ENCODE measurements at places on chromosomes 13 and 19. TPM values are rescaled to one million over a fixed set of nuclear protein-coding genes. Genes with fewer than 3 reads are reported as not detected.

GRCh38 chr19:6866741-6867151, 20.6 kb upstream of the ADGRE1 start:
- H3K36me3 ChIP-seq = no peaks in the 10 kb centered on the region
- H3K4me3 ChIP-seq = no peak overlapping the region
- DNase-seq = no peak
- peaks cover 6% of the 10 kb centered on the region for H3K4me1 ChIP-seq
- H3K27me3 ChIP-seq = no peaks in the 10 kb centered on the region

- H3K27me3 ChIP-seq = no peaks in the 10 kb centered on the region
- no peaks in the 10 kb centered on the region for H3K4me1 ChIP-seq
- no peak overlapping the region for H3K4me3 ChIP-seq
- H3K36me3 ChIP-seq = no peaks in the 10 kb centered on the region
- no peak for DNase-seq
- no peak overlapping the region for H3K27ac ChIP-seq
These were observed 12.1 kb downstream of the GPR18 start for GRCh38 chr13:99246100-99246499.

- no peaks in the 10 kb centered on the region for H3K4me1 ChIP-seq
- DNase-seq = no peak
- no peaks in the 10 kb centered on the region for H3K27me3 ChIP-seq
- no peak overlapping the region for H3K27ac ChIP-seq
These were observed 938.3 kb upstream of the PCDH9 start for GRCh38 chr13:68168448-68168847.

- DNase-seq = no peak
- peak overlapping the region; percentile 22 for H3K4me3 ChIP-seq
- H3K27me3 ChIP-seq = no peaks in the 10 kb centered on the region
- H3K4me1 ChIP-seq = no peaks in the 10 kb centered on the region
These were observed 933 bp downstream of the ARHGEF7 start for GRCh38 chr13:111115965-111116521.

DNA sequence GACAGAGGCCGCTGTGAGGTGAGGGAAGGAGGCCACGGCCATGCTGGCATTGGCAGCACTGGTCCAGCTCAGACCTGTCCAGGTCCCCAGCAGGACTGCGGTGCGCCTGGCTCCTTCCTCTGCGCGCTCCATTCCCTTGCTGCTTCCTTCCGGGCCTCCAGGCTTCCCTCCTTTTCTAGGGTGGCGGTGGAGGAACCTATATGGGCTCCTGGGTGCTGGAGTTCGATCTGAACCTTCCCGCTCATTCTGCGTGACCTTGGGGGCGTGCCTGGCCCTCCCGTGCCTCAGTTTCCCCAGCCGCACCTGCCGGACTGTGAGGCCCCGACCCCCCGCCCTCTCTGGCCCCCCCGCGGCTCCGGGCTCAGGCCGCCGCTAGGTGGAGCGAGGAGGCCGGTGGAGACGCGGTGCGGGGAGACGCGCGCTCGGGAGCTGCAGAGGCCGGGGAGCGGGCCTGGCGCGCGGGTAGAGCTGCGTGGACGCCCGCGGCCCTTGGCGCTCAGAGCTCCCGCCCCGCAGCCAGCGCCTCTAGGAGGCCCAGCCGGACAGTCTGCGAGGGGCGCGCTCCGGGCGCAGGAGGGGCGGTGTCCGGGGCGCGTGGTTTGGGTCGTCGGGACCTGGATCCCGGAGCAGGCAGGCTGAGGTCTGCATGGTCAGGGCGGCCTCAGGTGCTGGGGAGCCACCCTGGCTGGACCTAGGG, 29.9 kb downstream of the EFNA2 start:
- peak overlapping the region; percentile 43 for H3K4me3 ChIP-seq
- H3K27ac ChIP-seq = no peak overlapping the region
- H3K4me1 ChIP-seq = no peaks in the 10 kb centered on the region
- peak; percentile 34 for DNase-seq

- H3K27ac ChIP-seq = no peak overlapping the region
- no peaks in the 10 kb centered on the region for H3K27me3 ChIP-seq
These were observed 20.9 kb upstream of the KLF2 start for GRCh38 chr19:16303755-16304154.

DNA sequence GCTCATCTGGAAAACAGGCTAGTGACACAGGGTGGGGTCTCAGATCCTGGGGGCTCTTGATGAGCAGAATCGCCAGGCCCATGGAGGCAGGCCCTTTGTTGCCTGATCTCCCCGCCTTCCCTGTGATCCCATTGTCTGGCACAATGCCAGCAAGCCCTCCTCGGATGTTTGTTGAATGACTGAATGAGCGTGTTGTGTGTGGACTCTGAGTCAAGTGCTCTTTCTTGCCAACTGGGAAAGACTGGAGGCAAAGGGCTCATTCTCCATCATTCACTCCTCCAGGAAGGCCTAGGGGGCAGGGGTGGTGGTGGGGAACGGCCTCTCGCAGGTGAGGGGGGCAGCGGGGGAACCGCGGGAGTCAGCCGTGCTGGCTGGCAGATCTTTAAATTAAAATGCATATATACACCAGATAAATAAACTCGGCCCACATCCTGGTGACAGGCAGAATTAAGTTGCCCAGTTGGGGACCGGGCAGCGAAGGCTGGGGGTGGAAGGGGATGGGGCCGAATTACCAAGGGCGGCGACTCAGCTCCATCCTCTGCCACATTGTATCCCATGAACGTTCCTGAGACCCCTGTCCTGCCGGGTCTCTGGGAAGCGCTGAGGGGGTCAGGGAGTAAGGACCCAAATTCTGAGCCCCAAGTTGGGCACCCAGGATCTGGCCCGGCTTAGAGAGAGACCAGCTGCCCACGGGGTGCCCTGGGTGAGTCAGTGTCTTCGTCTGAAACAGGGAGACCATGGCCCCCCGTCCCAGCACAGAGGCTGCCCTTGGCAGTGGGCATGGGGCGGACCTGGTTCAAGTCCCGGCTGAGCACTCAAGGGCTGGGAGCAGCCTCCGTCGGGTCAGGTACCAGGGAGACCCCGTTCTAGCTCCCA, 24.5 kb downstream of the EFNA2 start:
- H3K4me1 ChIP-seq = no peaks in the 10 kb centered on the region
- H3K36me3 ChIP-seq = no peaks in the 10 kb centered on the region
- no peak overlapping the region for H3K4me3 ChIP-seq

GRCh38 chr19:11574689-11575088, 2.8 kb downstream of the ACP5 start:
- no peaks in the 10 kb centered on the region for H3K27me3 ChIP-seq
- DNase-seq = no peak
- no peaks in the 10 kb centered on the region for H3K4me1 ChIP-seq
- H3K36me3 ChIP-seq = no peaks in the 10 kb centered on the region
- H3K4me3 ChIP-seq = no peak overlapping the region

DNA sequence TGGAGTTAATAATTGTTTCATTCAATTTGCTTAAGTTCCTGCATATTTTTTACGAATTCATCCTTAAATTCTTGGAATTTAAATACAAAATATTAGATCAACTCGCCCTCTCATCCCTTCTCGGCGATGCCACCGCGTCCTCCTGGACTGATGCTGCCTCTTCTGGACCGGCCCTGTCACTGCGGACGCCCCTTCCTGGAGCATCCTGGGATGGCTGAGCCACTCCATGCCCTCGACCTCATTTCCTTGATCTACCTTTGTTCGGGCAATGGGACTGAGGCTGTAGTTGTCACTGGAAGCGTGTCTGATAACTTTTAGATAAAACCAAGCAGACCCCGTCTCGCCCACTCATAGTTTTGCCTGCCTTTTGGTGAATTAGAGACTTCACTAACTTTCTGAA, 283.7 kb downstream of the TEX29 start:
- H3K4me3 ChIP-seq = no peak overlapping the region
- no peaks in the 10 kb centered on the region for H3K4me1 ChIP-seq

DNA sequence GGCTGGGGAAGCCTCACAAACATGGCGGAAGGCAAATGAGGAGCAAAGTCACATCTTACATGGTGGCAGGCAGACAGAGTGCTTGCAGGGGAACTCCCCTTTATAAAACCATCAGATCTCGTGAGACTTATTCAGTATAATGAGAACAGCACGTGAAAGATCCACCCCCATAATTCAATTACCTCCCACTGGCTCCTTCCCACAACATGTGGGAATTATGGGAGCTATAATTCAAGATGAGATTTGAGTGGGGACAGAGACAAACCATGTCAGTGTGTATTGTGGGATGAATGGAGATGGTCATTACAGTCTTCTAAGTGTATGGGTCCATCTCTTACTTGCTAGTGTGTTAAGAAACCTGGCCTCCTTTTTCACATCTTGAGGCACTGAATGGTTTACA, 4.4 kb downstream of the BCKDHA start:
- no peak for DNase-seq
- H3K4me1 ChIP-seq = peaks cover 5% of the 10 kb centered on the region
- H3K27ac ChIP-seq = no peak overlapping the region
- no peaks in the 10 kb centered on the region for H3K36me3 ChIP-seq

DNA sequence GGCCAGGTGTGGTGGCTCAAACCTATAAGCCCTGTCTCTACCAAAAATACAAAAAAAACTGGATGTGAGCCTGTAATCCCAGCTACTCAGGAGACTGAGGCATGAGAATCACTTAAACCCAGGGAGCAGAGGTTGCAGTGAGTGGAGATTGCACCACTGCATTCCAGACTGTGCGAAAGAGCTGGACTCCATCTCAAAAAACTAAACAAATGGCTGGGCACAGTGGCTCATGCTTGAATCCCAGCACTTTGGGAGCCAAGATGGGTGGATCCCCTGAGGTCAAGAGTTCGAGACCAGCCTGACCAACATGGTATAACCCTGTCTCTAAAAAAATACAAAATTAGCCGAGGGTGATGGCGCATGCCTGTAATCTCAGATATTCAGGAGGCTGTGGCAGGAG, 34.9 kb upstream of the ZNF83 start:
- DNase-seq = no peak
- H3K27me3 ChIP-seq = no peaks in the 10 kb centered on the region
- H3K4me3 ChIP-seq = no peak overlapping the region
- H3K4me1 ChIP-seq = no peaks in the 10 kb centered on the region
- H3K27ac ChIP-seq = no peak overlapping the region

- H3K27ac ChIP-seq = peak overlapping the region; percentile 97
These were observed 75.1 kb downstream of the GNG7 start for GRCh38 chr19:2627319-2627829.

DNA sequence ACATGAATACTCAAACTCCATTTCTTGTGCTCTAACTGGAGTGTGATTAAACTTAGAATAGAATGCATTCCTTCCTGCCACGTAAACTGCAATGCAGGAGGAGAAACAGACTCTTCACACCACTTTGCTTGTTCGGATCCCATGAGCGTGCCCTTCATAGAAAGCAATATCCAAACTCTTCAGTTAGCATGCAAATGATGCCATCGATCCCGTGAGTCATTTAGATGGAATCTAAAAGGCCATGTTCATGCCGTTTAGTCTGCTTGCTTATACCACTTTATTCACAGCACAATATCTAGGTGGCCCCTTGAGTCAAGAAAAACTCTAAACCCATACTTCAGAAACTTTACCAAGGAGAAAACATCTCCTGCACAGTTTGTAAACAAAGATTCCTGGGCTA, 225.8 kb downstream of the OXGR1 start:
- DNase-seq = no peak
- no peaks in the 10 kb centered on the region for H3K27me3 ChIP-seq
- H3K4me3 ChIP-seq = no peak overlapping the region
- H3K36me3 ChIP-seq = no peaks in the 10 kb centered on the region
- H3K4me1 ChIP-seq = no peaks in the 10 kb centered on the region
- H3K27ac ChIP-seq = no peak overlapping the region

DNA sequence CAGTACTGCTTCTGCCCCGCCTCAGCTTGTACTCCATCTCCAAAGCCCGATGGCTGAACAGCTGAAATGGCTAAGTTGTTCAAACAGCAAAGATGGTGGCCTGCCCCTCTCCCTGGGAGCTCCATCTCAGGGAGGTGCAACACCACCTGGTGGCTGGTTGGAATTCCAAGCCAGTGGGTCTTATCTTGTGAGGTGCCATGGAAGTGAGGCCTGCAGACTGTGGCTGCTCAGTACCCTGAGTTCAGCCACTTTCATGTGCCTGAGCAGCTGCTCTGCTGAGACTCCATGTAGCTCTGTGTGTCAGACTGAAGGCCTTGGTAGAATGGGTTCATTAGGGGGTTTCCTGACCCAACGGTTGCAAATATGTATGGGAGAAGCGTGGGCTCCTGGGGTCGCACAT, 67.3 kb upstream of the SPRY2 start:
- no peaks in the 10 kb centered on the region for H3K36me3 ChIP-seq
- no peaks in the 10 kb centered on the region for H3K27me3 ChIP-seq
- H3K4me1 ChIP-seq = no peaks in the 10 kb centered on the region
- H3K27ac ChIP-seq = no peak overlapping the region
- DNase-seq = no peak
- H3K4me3 ChIP-seq = no peak overlapping the region

- H3K27me3 ChIP-seq = no peaks in the 10 kb centered on the region
- DNase-seq = no peak
- no peaks in the 10 kb centered on the region for H3K4me1 ChIP-seq
- no peak overlapping the region for H3K4me3 ChIP-seq
- H3K27ac ChIP-seq = no peak overlapping the region
- H3K36me3 ChIP-seq = peaks cover 13% of the 10 kb centered on the region
These were observed 46.9 kb downstream of the PAN3 start for GRCh38 chr13:28185256-28185655.

- peak; percentile 57 for DNase-seq
- no peaks in the 10 kb centered on the region for H3K36me3 ChIP-seq
These were observed 9.8 kb downstream of the KCTD15 start for GRCh38 chr19:33806434-33806881.

DNA sequence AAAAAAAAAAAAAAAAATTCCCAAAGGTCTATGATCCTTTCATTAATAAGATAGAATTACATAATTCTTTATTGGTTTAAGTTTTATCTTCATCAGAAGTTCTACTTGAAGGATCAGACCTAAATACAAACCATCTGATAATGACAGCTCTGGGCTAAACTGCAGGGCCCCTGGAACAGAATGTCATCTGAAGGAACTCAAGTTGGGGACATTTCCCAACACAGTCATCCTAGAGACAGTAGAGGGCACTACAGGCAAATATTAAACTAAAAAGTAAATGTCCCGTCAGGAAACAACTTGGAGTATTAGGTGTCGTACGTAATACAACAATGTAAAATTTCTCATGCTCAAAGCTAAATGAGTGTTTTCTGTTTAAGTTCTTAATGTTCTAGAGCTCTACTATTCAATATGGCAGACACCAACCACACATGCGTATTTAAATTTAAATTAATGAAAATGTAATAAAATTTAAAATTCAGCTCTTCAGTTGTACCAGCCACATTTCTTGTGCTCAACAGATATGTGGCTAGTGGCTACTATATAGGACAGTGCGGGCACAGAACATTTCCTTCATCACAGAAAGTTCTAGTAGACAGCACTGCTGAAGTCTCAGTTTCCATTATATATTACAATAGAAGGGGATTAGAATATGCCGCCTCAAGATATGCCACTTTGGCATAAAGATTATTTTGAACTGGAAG, 21.8 kb upstream of the NAXD start:
- H3K4me1 ChIP-seq = no peaks in the 10 kb centered on the region
- no peaks in the 10 kb centered on the region for H3K27me3 ChIP-seq
- DNase-seq = peak; percentile 54
- H3K36me3 ChIP-seq = no peaks in the 10 kb centered on the region
- H3K27ac ChIP-seq = no peak overlapping the region
- H3K4me3 ChIP-seq = no peak overlapping the region

Gene ZFP82
- 1.5 TPM for total RNA-seq

Gene MYBPC2
- total RNA-seq = not detected

Gene ZNF221
- 5.9 TPM for total RNA-seq

Gene FOXO1
- 28.9 TPM for total RNA-seq

Gene PRRG2
- total RNA-seq = 20.8 TPM

Gene PSPN
- total RNA-seq = 1.4 TPM

Gene PABPC3
- not detected for total RNA-seq

Gene PVR
- total RNA-seq = 21.7 TPM

Gene APOC4
- not detected for total RNA-seq

Gene MEF2B
- not detected for total RNA-seq

Gene OR7D4
- not detected for total RNA-seq
